ENCODE measurements at places on chromosomes 2 and 18.

DNA sequence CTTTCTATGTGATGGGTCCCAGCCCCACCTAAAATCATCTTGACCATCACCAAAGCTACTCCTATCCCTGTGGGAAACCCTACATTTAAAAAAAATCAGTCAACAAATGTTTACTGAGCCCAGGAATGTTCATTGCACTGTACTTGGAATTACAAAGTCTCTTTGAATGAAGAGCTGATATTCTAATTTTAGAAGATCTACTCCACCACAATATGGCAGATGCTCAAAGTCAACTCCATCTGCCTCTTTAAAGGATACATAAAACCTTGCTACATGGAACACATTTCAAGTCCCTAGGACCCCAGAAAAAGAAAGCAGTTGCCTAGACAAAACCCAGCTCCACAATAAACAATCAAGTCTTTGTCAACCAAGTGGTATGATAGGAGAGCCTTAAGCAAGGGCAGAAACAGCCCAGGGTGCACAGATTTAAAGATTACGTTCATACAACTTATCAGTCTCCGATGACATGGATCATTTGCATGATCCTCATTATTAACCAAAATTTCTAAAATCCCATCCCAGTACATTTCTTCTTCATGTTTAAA is 234.3 kb upstream of the ACVR2A start:
- no peaks in the 10 kb centered on the region for H3K36me3 ChIP-seq
- H3K27me3 ChIP-seq: no peaks in the 10 kb centered on the region
- H3K27ac ChIP-seq: no peak overlapping the region

DNA sequence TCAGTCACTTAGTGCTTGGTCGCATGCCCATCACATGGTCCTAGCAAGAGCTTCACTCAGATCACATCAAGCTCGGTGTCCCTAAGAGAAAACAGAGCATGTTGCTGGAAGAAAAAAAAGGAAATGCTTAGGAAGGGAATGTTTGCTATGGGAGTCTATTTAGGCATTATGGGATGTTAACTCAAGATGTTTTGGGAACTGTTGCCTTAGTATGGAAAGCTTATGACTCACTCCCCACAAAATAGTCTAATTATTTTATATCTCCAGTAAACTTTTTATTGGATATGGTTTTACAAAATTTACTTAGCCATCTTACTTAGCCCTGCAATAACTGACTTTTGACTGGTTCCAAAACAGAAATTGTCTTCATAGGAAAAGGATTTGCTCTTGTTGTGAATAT is 439.5 kb upstream of the ZEB2 start:
- no peaks in the 10 kb centered on the region for H3K36me3 ChIP-seq
- no peak overlapping the region for H3K27ac ChIP-seq
- DNase-seq: no peak
- H3K4me3 ChIP-seq: no peak overlapping the region
- H3K4me1 ChIP-seq: no peaks in the 10 kb centered on the region

- H3K36me3 ChIP-seq: no peaks in the 10 kb centered on the region
- no peak overlapping the region for H3K4me3 ChIP-seq
- no peaks in the 10 kb centered on the region for H3K27me3 ChIP-seq
- H3K4me1 ChIP-seq: no peaks in the 10 kb centered on the region
- DNase-seq: no peak
Measured at GRCh38 chr2:174544802-174545201, 52.8 kb downstream of the WIPF1 start.

GRCh38 chr2:168210216-168210894 is 37.0 kb downstream of the STK39 start:
- no peaks in the 10 kb centered on the region for H3K4me1 ChIP-seq
- DNase-seq: no peak
- no peak overlapping the region for H3K27ac ChIP-seq
- H3K27me3 ChIP-seq: peaks cover 3% of the 10 kb centered on the region
- no peak overlapping the region for H3K4me3 ChIP-seq

DNA sequence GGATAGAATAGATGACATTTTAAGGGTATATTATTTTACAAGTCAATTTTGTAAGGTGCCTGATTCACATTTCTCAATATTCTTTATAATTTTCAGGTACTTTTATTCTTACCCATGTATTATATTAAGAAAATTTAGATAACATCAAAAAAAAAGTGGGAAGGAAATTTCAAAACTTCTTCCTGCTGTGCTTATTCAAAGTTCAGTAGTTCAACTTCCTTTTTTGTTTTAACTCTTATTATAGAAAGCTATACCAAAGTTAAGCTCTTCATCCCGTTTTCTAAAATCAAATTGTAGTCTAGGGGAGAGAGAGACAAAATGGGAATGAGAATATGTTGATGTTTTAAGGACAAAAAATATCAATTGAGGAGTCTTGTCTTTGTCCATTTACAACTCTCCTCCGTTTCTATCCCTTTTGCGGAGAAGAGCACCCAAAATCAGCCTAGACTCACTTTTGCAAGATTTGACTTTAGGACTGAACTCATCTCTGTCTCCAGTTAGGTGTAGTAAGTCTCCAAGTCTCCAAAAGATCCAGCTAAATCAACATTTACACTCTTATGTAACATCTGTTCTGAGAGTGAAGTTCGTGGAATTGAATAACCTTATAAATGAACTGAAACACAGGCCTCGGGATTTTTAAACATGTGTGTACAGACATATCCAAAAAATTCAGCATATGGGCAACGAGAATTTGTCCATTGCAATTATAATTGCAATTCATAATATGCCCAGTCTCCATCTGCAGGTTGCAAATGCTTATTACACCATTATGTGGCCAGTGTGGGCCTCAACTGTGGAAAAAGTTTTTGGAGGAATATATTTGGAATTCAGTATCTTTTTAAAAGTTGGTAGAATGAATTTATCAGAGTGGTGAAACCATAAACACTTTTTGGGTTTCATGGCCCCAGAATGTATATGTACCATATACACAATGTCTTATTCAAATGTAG is 23.9 kb downstream of the FAM124B start:
- 0 out of 2 replicates have a peak, but pooled peaks cover 2% of the 10 kb centered on the region for H3K27me3 ChIP-seq
- H3K27ac ChIP-seq: no peak overlapping the region
- DNase-seq: no peak
- H3K36me3 ChIP-seq: no peaks in the 10 kb centered on the region
- no peak overlapping the region for H3K4me3 ChIP-seq
- H3K4me1 ChIP-seq: no peaks in the 10 kb centered on the region

GRCh38 chr2:2664989-2665833 is 334.1 kb upstream of the MYT1L start:
- no peaks in the 10 kb centered on the region for H3K4me1 ChIP-seq
- no peak overlapping the region for H3K27ac ChIP-seq
- no peak for DNase-seq
- H3K36me3 ChIP-seq: no peaks in the 10 kb centered on the region
- no peaks in the 10 kb centered on the region for H3K27me3 ChIP-seq

GRCh38 chr2:1750270-1750932 is 6.1 kb upstream of the PXDN start:
- H3K36me3 ChIP-seq: no peaks in the 10 kb centered on the region
- no peak for DNase-seq
- H3K27ac ChIP-seq: no peak overlapping the region
- no peaks in the 10 kb centered on the region for H3K4me1 ChIP-seq
- H3K27me3 ChIP-seq: no peaks in the 10 kb centered on the region

- H3K36me3 ChIP-seq: no peaks in the 10 kb centered on the region
- DNase-seq: no peak
- H3K27me3 ChIP-seq: no peaks in the 10 kb centered on the region
- no peak overlapping the region for H3K27ac ChIP-seq
- no peaks in the 10 kb centered on the region for H3K4me1 ChIP-seq
Measured at GRCh38 chr2:207629553-207629952, 4.4 kb upstream of the METTL21A start.

- H3K4me1 ChIP-seq: no peaks in the 10 kb centered on the region
- no peak overlapping the region for H3K27ac ChIP-seq
- no peaks in the 10 kb centered on the region for H3K27me3 ChIP-seq
- H3K4me3 ChIP-seq: no peak overlapping the region
Measured at GRCh38 chr18:13309748-13310670, 91.4 kb downstream of the LDLRAD4 start.

DNA sequence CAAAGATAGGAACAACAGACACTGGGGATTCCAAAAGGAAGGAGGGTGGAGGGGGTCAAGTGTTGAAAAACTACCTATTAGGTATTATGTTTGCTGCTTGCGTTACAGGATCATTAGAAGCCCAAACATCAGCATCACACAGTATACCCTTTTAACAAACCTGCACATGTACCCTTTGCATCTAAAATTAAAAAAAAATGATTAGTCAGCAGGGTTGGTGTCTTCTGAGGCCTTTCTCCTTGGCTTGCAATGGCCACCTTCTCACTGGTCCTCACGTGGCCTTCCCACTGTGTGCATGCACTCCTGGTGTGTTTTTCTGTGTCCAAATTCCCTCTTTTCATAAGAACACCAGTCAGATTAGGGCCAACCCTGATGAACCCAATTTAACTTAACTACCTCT is 5.6 kb upstream of the IMPA2 start:
- DNase-seq: no peak
- no peak overlapping the region for H3K27ac ChIP-seq
- no peak overlapping the region for H3K4me3 ChIP-seq
- no peaks in the 10 kb centered on the region for H3K36me3 ChIP-seq
- no peaks in the 10 kb centered on the region for H3K27me3 ChIP-seq

DNA sequence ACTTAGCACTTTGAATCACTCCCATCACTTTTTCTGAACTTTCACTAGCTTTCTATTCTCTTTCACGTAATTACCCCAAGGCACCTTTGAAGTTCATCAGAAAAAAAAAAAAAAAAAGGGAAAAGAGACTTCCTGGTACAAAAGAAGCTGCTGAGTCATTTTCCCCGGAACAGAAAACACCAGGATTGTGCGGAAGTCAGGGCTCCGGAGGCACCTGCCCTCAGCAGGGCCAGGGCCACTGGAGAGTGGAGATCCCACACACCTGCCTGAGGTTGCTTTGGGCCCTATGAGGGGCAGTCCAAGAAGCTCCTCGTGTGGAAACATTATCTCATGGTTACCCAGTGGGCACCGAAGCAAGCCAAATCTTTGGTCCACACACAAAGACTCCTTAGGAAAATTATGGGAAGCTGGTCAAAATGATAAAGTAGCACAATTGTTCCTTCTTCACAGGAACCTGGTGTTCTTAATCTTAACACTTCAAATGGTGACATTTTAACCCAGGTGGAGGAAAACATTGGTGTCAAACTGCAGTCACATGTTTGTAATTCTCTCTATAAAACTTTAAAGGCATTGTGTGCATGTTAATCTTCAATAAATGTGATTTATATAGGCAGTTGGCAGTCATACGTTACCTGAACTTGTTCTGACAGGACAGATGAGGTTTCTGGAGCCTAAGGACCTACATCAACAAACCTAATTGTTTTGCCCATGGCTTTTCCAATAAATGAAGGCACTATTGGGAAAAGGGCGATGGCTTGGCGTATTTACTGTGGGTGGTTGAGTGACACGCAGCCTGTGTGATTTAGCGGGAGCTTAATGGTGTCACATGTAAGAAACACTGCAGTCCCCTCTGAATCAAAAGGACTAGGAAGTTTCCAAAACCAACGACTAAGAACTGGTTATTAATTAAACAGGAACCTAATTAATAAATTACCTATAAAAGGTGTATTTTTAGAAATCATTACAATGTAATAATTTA is 23.4 kb upstream of the FAM110C start:
- H3K36me3 ChIP-seq: no peaks in the 10 kb centered on the region
- H3K4me1 ChIP-seq: no peaks in the 10 kb centered on the region

DNA sequence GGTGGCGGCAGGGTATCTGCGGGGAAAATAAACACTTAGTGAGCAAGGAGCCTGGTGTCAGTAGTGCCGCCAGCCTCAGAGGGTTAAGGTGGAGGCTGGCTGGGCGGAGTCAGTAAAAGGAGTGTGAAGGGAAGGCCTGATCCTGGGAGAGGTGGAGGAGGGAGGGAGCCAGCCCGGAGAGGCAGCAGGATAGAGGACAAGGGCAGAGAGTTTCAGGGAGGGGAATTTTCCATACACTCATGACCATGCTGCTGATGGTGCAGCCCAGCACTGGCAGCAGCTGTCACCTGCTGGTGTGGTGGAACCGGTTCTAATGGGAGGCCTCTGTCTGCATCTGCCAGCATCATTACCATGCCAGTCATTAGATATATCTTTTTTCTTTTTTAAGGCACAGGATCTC is 2.0 kb upstream of the TEX44 start:
- DNase-seq: no peak
- no peak overlapping the region for H3K4me3 ChIP-seq
- H3K36me3 ChIP-seq: no peaks in the 10 kb centered on the region
- no peaks in the 10 kb centered on the region for H3K27me3 ChIP-seq

DNA sequence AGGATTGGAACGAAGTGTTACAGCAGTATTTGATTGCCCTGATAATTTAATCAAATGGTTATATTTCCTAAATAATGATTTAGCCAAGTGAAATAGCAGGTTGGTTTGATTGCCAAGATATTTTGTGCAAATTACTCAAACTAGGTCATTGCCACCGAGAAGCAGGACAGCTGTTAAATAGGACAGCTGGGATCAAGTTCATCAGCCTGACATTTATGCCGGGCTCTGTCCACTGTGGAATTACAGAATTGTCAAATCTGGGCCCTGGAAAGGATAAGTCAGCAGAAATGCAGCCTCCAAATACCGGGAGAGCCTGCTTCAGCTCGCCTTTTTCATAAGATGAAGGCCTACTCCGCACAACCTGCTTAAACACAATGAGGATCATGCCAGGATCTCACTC is 73.9 kb upstream of the RPL31 start:
- H3K36me3 ChIP-seq: no peaks in the 10 kb centered on the region
- no peaks in the 10 kb centered on the region for H3K4me1 ChIP-seq
- no peak overlapping the region for H3K4me3 ChIP-seq

DNA sequence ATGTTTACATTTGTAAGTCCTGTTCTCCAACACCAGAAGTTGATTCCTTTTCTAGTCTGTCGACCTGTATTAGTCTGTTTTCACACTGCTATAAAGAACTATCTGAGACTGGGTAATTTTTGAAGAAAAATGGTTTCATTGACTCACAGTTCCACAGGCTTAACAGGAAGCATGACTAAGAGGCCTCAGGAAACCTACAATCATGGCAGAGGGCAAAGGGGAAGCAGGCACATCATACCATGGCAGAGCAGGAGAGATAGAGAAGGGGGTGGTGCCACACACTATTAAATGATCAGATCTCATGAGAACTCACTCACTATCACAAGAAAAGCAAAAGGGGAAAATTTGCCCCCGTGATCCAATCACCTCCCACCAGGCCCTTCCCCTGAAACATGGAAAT is 112.8 kb upstream of the MAP3K20 start:
- H3K27me3 ChIP-seq: no peaks in the 10 kb centered on the region
- no peak for DNase-seq
- H3K27ac ChIP-seq: no peak overlapping the region
- H3K4me1 ChIP-seq: no peaks in the 10 kb centered on the region

DNA sequence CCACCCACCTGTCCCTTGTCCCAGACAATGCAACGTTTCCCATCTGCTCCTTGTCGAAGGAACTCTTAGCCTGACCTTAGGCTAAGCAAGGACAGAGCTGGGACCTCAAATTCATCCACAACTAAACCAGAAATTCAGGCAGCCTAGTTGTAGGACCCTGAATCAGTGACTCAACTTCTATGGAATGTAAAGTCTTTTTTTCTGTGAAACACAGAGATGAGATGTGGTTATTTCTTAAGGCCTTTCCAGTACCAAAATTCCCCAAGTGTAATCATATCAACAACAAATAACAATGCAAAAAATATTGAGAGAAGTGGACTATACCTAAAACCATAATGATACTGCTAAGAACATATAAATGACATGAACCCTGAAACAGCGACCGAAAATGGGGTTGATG is 46.7 kb downstream of the EN1 start:
- H3K4me1 ChIP-seq: no peaks in the 10 kb centered on the region
- H3K27me3 ChIP-seq: no peaks in the 10 kb centered on the region
- no peak overlapping the region for H3K27ac ChIP-seq

GRCh38 chr2:634636-635388 is 42.4 kb downstream of the TMEM18 start:
- no peaks in the 10 kb centered on the region for H3K27me3 ChIP-seq
- no peaks in the 10 kb centered on the region for H3K36me3 ChIP-seq
- no peaks in the 10 kb centered on the region for H3K4me1 ChIP-seq
- no peak overlapping the region for H3K27ac ChIP-seq
- DNase-seq: no peak

Data from GM12878 (cell line).